Stimulated activated CD4-positive, alpha-beta T cell treated with anti-CD3 and anti-CD28 coated beads, Interleukin-4, amount 100 ng/mL, for 48 hours (primary cell): ENCODE measurements at places on chromosomes 16 and 17.

GRCh38 chr17:1762901-1763898, 1.3 kb downstream of the SERPINF1 start:
- no peak for DNase-seq

- DNase-seq: no peak
Observed at GRCh38 chr16:84947996-84948850, 63.1 kb downstream of the ZDHHC7 start.

DNA sequence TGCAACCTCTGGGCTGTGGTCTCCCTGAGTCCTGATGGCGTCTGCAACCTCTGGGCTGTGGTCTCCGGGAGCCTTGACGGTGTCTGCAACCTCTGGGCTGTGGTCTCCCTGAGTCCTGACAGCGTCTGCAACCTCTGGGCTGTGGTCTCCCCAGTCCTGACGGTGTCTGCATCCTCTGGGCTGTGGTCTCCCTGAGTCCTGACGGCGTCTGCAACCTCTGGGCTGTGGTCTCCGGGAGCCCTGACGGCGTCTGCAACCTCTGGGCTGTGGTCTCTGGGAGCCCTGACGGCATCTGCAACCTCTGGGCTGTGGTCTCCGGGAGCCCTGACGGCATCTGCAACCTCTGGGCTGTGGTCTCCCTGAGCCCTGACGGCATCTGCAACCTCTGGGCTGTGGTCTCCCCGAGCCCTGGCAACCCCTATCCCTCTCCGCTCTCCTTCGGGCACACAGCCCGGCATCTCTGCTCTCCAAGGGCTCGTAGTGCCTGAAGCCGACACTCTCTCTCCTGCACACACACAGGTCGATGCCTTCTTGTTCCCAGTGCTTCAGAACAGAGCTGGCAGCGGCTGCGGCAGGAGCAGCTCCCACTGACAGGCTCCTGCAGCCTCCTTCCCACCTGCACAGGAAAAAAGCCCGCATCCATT, 45.6 kb downstream of the METRNL start:
- no peak for DNase-seq

GRCh38 chr17:6994118-6994598, 1.7 kb upstream of the ALOX12 start:
- DNase-seq: no peak

DNA sequence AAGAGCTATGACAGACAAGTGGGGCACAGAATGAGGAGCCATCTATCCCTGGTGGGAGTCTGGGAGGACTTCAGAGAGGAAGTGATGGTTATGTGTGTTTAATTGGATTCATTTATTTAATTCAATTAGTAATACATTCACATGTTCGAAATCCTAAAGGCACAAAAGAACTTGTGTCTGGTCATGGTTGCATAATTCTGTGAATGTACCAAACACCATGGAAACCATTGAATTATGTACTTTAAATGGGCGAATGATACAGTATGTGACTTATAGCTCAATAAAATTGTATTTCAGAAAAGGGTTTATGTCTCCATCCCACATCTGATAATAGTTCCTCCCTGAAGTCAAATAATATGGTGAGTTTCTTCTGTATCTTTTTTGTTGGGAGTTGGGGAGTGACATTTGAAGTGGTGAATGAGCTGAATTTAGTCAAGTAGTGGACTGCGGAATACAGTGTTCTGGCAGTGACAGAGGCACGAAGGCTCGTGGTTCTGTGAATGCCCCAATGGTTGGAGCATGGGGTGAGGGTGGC, 19.8 kb upstream of the G6PC1 start:
- DNase-seq: no peak

DNA sequence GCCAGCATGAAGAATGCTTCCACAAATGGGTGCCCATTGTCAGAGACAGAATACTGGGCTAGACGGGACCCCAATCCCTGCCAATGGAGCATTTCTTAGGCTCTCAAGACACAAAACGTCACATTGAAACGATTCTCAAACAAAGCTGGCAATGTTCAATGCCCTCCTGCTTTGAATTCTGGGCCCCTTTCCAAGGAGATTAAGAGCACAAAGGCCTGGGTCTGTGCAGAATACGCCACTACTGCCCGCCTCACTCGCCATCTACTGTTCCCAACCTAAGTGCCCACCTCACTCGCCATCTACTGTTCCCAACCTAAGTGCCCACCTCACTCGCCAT, 9.7 kb downstream of the CFAP20 start:
- no peak for DNase-seq

DNA sequence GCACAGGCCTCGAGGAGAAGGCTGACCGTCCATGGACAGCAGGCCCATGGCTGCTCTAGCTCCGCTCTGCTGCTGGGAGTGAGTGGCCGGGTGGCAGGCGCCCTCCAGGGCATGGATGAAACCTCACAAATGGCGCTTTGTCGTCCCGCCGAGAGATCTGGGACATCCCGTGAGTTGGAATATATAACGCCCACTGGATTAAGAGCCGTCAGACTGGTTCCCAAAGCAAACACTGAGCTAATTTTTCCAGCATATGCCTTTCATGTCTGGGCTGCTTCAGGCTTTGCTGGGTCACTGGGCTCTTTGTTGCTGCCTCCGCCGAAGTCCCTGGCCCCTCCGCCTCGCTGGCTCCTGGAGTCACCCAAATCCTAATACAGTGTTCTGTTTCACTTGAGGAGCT, 266.3 kb downstream of the FOXL1 start:
- no peak for DNase-seq

GRCh38 chr17:10797476-10798328, 6.2 kb downstream of the TMEM238L start:
- DNase-seq: no peak

DNA sequence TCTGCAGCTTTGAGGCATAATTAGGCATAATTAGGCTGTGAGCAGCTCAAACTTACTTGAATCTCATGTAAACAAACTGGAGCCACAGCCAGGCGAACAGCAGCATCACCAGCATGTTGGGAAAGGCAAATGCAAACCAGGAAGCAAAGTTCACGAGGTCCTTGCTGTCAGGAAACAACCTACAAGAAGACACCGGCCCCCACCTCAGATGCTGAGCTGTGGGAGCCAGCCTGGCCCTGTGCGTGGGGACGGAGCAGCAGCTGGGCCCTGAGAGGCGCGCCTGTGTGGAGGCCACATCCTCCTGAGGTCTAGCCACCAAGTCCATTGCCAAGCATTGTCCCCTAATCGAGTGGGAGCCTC, 12.2 kb downstream of the SLC13A5 start:
- no peak for DNase-seq

DNA sequence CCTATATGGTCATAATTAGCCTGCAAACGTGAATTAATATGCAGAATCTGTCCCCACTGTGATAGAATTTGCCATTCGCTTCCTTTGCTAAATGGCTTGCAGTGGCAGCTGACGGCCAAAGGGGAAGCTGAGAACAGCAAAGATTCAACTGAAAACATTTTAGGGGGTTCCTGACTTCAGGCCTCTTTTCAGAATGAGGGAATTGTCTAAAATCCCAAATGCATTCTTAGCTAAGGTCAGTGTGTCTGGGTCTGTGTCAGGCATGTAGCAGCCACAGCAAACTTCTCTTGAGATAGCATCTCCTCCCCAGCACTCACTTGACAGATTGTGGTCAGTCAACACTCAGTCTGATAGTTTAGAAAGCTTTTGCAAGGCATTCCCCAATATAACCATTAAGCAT, 701.1 kb downstream of the WWOX start:
- no peak for DNase-seq

- DNase-seq: no peak
Observed at GRCh38 chr17:8695241-8695640, 49.4 kb downstream of the CCDC42 start.

GRCh38 chr17:48835971-48836370, 5.1 kb downstream of the CALCOCO2 start:
- no peak for DNase-seq

- DNase-seq: peak; percentile 85
Observed at GRCh38 chr16:27202923-27203506, 311 bp upstream of the KDM8 start.

GRCh38 chr16:50699326-50700159, 6.1 kb downstream of the NOD2 start:
- peak; percentile 62 for DNase-seq

DNA sequence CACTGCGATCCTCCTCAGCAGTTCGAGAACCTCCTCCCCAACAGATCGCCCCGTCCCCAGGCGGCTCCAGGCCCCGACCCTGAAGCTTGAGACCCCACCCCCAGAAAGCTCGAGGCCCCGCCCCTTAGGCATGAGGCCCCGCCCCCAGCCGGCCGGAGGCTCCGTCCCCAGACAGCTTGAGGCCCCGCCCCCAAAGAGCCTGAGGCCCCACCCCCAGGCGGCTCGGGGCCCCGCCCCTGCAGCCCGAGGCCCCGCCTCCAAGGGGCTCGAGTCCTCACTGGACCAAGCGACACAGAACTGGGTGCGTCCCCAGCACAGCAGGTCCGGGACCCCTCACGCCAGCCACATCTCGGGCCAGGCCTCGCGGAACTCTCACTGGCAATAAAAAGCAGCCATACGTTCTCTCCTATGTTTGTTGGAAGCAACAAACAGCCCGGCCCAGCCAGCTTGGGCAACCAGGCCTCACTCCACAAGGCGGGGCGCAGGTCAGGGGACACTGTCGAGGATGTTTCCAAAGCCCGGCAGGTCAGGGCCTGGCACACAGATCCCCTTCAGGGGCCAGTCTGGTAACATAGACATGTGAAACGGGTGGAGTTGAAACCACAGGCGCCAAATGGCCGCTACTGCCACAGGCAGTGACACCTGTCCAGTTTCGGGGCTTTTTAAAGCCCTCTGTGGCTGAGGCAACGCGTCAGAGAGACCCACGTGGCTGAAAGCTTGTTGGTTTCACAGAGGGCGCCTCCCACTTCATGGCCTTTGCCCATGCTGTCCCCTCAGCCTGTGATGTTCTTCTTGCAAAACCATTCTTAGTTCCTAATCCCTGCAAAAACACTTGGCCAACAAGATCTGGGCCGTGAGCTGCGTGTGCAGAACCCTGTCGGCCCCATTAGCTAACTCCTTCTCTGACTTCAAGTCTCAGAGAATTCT, 224.2 kb downstream of the PARN start:
- DNase-seq: peak; percentile 30

DNA sequence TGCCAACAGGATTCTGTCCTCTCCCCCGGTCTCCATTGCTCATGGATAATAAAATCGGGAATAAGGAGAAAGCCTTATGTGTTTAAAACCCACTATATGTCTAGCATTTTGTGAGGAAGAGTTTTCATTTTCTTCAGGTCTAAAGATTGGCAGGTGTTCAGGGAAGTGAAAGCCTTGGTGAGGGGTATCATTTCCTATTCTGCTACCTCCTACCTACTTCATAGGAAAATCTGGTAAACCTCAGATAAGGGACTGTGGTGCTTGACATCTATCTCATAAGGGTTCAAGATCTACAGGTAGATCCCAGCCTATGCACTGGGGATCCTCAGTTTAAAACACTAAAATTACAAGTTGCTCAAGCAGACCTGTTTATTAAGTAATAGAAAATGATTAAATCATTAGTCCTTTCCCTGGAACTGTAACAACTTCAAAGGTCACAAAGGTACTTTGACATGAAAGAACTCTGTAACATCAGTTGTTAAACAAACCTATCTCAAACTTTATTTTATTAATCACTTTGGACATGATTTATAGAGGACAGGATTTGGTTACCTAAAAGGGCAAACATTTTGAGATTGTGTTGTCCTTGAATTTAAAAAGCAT, 6.5 kb downstream of the MOSMO start:
- DNase-seq: no peak

- DNase-seq: peak; percentile 78
Observed at GRCh38 chr16:31868691-31869167, 4.9 kb upstream of the ZNF267 start.

- no peak for DNase-seq
Observed at GRCh38 chr16:88020516-88020885, 69.3 kb downstream of the BANP start.

GRCh38 chr16:3907586-3907985, 27.1 kb upstream of the CREBBP start:
- DNase-seq: no peak

DNA sequence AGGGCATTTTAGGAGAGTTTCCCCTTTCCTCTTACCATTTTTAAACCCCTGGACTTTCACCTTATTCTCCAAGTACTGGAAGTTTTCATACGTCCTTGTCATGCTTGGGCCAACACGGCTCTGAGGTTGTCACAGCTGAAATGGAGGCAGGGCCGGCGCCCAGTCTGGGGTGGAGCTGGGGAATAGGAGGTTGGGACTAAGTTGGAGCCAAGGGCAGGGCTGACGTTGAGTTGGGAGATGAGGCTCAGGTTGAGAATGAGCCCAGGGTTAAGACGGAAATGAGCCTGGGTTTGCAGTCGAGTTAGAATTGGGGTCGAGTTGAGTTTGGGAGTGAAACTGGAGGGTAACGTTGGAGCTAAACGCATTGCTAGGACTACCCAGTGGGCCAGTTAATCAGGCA, 1.3 kb downstream of the CLEC10A start:
- no peak for DNase-seq

DNA sequence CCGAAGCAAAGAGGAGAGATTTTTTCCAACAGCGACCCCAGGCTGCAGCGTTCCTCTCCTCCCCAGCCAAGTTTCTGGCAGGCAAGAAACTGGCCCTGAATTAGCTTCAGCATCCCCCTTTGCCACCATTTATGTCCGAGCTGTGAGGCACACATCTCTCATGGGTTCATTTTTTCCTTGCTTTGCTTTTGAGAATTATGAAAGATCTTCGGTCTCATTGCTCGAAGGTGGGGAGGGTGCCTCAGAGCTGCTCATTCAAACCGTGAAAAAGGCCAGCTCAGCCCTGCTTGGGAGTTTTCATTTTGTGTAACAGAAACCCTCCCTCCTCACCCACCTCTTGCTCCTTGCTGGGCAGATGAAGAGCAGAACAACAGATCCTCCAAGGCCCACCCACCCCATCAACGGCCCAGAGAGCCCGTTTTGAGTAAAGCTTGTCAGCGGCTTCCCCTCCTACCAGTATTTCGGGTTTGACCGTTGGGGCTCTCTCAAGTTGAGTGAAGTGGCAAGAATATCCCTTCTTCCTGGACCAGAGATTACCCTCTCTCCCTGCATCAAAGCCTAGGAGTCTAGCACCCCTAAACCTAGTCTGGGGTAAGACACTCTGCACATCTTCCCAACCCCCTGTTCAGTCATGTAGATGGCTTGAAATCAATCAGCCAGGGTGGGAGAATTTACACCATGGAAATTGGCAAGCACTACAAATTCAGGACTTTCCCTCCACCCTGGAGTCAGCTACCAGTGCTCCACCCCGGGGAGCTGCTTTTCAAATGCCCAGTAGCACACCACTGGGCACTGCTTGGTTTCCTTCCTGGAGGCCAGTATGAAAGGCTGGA, 1.8 kb downstream of the CCR7 start:
- DNase-seq: peak; percentile 78
